ENCODE measurements at places on chromosomes 3 and 15.

DNA sequence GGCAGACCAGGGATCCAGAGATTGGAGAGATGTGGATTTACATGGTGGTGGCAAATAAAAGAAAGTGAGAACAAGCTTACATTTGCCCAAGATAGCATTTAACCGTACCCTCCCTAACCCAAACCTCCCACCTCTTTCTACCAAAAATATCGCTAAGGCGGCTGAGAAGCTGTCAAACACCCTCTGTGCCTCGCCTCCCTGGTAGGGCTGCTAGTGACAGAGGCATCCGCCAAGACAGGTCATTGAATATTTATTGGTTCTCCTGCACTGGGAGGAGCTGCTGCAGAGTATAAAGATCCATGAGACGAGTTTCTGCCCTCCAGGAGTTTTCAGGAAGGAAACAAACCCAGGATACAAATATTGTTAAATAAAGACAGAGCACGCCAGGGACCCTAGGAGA, 107.3 kb upstream of the TMC3 start:
- no peak for DNase-seq

- no peak for DNase-seq
Measured at GRCh38 chr3:16546186-16547010, 32.9 kb upstream of the RFTN1 start.

DNA sequence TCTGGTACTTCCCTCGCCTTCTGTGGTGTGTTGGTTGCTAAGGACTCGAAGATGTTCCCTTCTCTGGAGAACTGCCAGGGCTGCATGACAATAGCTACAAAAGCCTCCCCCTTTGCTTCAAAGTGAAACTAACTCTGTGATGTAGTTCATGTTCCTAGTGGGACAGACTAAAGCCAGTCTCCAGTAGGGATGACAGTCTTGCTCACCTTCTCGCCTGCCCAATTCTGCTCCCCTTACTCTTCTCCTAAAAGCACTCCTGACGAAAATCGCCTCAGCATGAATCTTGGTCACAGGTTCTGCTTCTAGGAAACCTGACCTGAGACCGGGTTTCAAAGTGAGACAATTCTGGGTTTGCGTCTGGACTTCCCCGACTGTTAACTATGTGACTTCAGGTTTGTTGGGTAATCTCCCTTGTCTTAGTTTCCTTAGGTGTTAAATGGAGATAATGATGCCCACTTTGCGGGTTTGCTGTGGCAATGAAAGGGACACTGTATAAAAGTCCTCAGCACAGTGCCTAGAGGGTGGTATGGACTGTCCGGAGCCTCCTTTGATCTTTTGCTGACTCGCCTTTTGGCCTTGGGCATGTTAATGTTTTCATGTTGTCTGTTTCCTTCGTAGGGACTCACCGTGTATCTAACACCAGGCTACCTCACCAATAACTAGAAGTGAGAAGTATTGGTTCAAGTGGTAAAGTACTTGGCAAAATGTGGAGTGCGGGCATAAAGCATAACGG, 24.9 kb upstream of the THRB start:
- no peak for DNase-seq

GRCh38 chr3:5071061-5071460, 51.0 kb upstream of the ARL8B start:
- DNase-seq, result no peak

DNA sequence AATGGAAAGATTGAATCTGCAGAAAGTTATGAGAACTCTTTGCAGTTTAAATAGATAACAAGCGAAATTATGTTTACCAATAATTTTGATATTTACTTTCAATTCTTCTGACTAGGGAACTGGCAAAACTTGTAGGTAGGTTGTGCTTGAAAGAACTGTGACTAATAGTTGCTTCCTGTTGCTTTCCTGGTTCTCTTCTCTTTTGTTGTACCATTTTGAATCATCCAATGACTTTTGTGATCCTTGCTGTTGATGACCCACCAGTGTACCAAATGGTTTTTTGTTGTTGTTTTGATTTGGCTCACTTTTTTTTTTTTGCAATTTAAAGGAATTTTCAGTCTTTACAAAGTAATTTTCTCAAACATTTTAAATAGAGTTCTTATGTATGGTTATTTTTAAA, 64.9 kb upstream of the DCBLD2 start:
- DNase-seq, result no peak

DNA sequence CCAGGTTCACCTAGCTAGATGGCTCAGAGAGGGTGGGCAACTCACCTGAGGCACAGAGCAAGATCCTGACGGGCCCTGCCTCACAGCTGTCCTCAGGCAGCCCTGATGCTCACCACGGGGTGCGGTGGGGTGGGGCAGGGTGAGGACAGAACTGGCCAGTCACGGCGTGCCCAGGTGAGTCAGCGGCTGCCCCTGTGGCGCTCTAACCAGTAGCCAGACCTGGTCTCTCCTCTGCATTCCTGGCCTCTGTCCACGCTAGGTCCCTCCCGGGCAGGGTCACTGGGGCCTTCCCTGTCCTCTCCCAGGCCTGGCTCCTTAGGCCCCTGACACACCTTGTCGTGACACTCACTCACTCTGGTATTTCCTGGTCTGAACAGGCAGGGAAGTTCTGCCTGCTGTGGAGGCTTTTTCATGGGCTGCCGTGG, 901 bp downstream of the ALS2CL start:
- no peak for DNase-seq

DNA sequence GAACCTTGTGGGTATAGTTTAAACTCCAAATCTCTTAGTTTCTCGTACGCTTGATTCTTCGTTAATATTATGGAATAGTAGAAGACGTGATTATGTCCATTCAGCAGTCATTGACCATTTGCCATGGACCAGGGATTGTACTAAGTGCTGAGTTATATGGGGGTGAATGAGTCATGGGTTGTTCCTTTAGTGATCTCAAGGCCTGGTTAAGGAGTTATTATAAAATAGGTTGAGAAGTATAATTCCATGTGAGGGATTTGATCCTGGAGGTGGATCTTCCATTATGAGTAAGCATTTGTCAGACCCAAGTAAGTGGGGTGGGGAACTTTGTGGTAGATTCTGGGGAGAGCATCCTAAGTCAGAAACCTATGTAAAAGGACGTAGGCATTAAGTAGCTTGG, 15.4 kb downstream of the NR2C2 start:
- DNase-seq, result no peak

DNA sequence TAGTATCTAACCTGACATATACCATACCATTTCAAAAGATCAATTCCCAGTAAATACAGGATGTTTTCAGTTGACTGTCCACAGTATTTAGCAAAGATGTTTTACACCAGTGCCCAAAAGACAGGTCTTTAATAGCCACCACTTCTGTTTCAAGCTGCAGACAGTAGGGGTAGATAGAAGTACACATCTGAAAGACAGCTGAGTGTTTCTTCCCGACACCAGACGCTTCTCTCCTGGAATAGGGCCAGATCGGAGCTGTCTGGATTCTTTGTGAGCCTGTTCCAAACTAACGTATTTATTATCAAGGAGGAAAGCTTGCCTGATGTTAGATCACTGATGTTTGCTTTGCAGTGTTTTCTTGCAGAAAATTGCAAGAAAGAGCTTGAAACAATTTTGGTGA, 136.1 kb upstream of the RBMS3 start:
- no peak for DNase-seq

GRCh38 chr3:63067999-63068645, 192.9 kb upstream of the CADPS start:
- no peak for DNase-seq

GRCh38 chr3:53803124-53803815, 42.9 kb downstream of the CHDH start:
- no peak for DNase-seq

- DNase-seq, result no peak
Measured at GRCh38 chr3:72255791-72256559, 471.0 kb upstream of the PROK2 start.

- no peak for DNase-seq
Measured at GRCh38 chr3:188165596-188165995, 11.6 kb downstream of the LPP start.

GRCh38 chr15:99732124-99732750, 1.0 kb downstream of the LYSMD4 start:
- DNase-seq, result no peak

GRCh38 chr3:170579646-170580045, 6.2 kb downstream of the SLC7A14 start:
- no peak for DNase-seq

DNA sequence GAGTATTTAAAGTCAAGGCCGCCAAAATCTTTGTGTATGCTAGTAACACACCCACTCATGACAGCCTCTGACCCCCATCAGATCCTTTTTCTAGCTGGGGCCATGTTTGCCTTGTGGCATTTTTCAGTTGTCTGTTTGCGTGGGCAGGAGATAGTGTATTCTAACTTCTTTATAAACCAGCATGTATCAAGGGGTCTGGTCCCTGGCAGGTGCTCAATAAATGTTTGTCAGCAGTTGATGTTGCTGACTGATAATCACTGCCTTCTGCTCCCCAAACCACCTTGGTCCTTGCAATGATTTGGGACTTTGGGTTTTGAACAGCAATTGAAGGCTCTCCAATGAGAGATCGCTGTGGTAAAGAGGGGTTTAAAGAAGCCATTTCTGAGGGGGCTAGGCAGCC, 19.2 kb downstream of the RARB start:
- DNase-seq, result no peak

Measured in stimulated activated CD8-positive, alpha-beta memory T cell treated with anti-CD3 and anti-CD28 coated beads, Interleukin-4, amount 100 ng/mL, for 4 hours (primary cell).